ENCODE measurements at places on chromosomes 5 and 9. TPM values are rescaled to one million over a fixed set of nuclear protein-coding genes. Genes with fewer than 3 reads are reported as not detected.

Gene BNIP1
- 24.0 TPM for total RNA-seq

Gene SLC27A6
- not detected for total RNA-seq

Gene SMIM33
- total RNA-seq, result not detected

Gene SPATA31A7
- not detected for total RNA-seq

Gene SEMA4D
- total RNA-seq, result 286 TPM

Gene SMIM15
- 22.6 TPM for total RNA-seq

Gene SPINK7
- total RNA-seq, result not detected

Gene CCNJL
- not detected for total RNA-seq

Gene PLCXD3
- total RNA-seq, result not detected

Gene NUTM2G
- total RNA-seq, result not detected

Gene NR5A1
- not detected for total RNA-seq

Gene HTR4
- total RNA-seq, result not detected

Gene CFAP90
- not detected for total RNA-seq

Gene TLX3
- not detected for total RNA-seq

Gene GHR
- not detected for total RNA-seq

Gene EIF4E1B
- total RNA-seq, result not detected

Gene NAIP
- 21.1 TPM for total RNA-seq

Gene SLC34A3
- total RNA-seq, result not detected

Gene SIT1
- total RNA-seq, result 11.6 TPM

Gene PCDHGA5
- total RNA-seq, result not detected

Gene PTPN3
- total RNA-seq, result not detected

Gene PALM2AKAP2
- total RNA-seq, result not detected

Gene DMRTA1
- not detected for total RNA-seq

Gene ABLIM3
- not detected for total RNA-seq

Gene PLAC8L1
- not detected for total RNA-seq

Gene GABRA1
- not detected for total RNA-seq

Gene PCDHAC1
- total RNA-seq, result not detected

Gene SLC1A1
- not detected for total RNA-seq

Gene BTNL3
- total RNA-seq, result not detected

Gene RARS1
- 91.9 TPM for total RNA-seq

Gene FNIP1
- 29.7 TPM for total RNA-seq

Gene CDKN2A
- 0.95 TPM for total RNA-seq

Gene DBN1
- total RNA-seq, result 19.9 TPM

Gene CYFIP2
- total RNA-seq, result 270 TPM

Gene TMEM174
- not detected for total RNA-seq

Gene AGXT2
- total RNA-seq, result not detected

Gene TAF11L10
- total RNA-seq, result not detected

Gene ADGRD2
- not detected for total RNA-seq

Gene SLC36A3
- not detected for total RNA-seq

Gene PCDHA5
- not detected for total RNA-seq

Gene PCDHGC3
- total RNA-seq, result not detected

Gene WNK2
- total RNA-seq, result 0.30 TPM

Gene FAM78A
- 44.2 TPM for total RNA-seq

Gene OSTF1
- total RNA-seq, result 30.3 TPM

Gene UBE2QL1
- 0.31 TPM for total RNA-seq

Measured in CD8-positive, alpha-beta T cell (primary cell).